ENCODE measurements at places on chromosomes 3 and 15. TPM values are rescaled to one million over a fixed set of nuclear protein-coding genes. Genes with fewer than 3 reads are reported as not detected.

Gene ITIH1
- total RNA-seq: not detected

Gene FOXL2
- total RNA-seq: 4.2 TPM

Gene TM4SF1
- total RNA-seq: 1,500 TPM

Gene GLCE
- total RNA-seq: 17.5 TPM

Gene SPTBN5
- 0.13 TPM for total RNA-seq

Gene SPTSSB
- not detected for total RNA-seq

Gene IL17RB
- 0.96 TPM for total RNA-seq

Gene SLC9A9
- total RNA-seq: 0.22 TPM

Gene TGM4
- total RNA-seq: 0.18 TPM

Gene THBS1
- 51.1 TPM for total RNA-seq

Gene OR5K4
- total RNA-seq: not detected

Gene SLC27A2
- 32.2 TPM for total RNA-seq

Gene DPH3
- total RNA-seq: 25.2 TPM

Gene LRRC58
- 14.5 TPM for total RNA-seq

Gene MCF2L2
- total RNA-seq: 0.07 TPM

Gene ATP13A5
- total RNA-seq: not detected

Gene CIP2A
- 15.0 TPM for total RNA-seq

Gene TRH
- not detected for total RNA-seq

Gene CHRNA7
- 5.2 TPM for total RNA-seq

Gene TMEM43
- total RNA-seq: 133 TPM

Gene SRGAP3
- total RNA-seq: 0.59 TPM
